ENCODE measurements at places on chromosomes 13 and 19. TPM values are rescaled to one million over a fixed set of nuclear protein-coding genes. Genes with fewer than 3 reads are reported as not detected.

Gene NDUFA11
- total RNA-seq = 233 TPM

Gene CIRBP
- 169 TPM for total RNA-seq

Gene BRME1
- 8.0 TPM for total RNA-seq

Gene TEX101
- not detected for total RNA-seq

DNA sequence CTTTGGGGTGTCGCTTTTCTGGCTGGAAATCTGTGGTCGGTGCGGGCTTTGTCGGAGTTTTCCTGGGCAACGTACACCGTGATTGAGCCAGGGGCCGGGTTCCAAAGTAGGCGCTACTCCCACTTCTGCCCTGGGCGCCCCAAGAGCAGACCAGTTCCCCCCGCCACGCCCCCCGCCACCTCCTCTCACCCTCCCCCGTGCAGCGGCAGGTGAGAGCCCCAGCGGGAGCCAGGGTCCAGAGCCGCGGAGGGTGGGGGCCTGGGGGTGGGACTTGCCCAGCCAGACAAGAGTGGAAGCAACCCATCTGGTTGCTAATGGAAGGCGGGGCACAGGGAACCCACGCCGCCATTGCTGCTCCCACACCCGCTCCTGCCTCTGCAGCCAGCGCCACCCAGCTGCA, 2195.9 kb downstream of the PCDH9 start:
- DNase-seq = no peak
- no peak overlapping the region for H3K4me3 ChIP-seq
- H3K36me3 ChIP-seq = no peaks in the 10 kb centered on the region
- H3K27ac ChIP-seq = no peak overlapping the region
- no peaks in the 10 kb centered on the region for H3K4me1 ChIP-seq

GRCh38 chr13:109345433-109345941, 440.9 kb downstream of the IRS2 start:
- no peaks in the 10 kb centered on the region for H3K4me1 ChIP-seq
- H3K36me3 ChIP-seq = no peaks in the 10 kb centered on the region
- no peaks in the 10 kb centered on the region for H3K27me3 ChIP-seq

Data from activated CD4-positive, alpha-beta T cell treated with anti-CD3 and anti-CD28 coated beads, Interleukin-2, amount 10 ng/mL, durations not matched to agents 7 days and 5 days (primary cell).